ENCODE measurements at places on chromosomes 6 and 20. TPM values are rescaled to one million over a fixed set of nuclear protein-coding genes. Genes with fewer than 3 reads are reported as not detected.

The CD40 gene
- total RNA-seq: 89.6 TPM

The FOXA2 gene
- total RNA-seq: not detected

The BPIFA1 gene
- total RNA-seq: not detected

The TSHZ2 gene
- 0.30 TPM for total RNA-seq

The IL20RA gene
- total RNA-seq: not detected

The FLRT3 gene
- 5.2 TPM for total RNA-seq

The SAPCD1 gene
- 0.69 TPM for total RNA-seq

The OPRL1 gene
- 1.5 TPM for total RNA-seq

The RBM39 gene
- 322 TPM for total RNA-seq

The GABRR2 gene
- total RNA-seq: 0.05 TPM

The TAGAP gene
- total RNA-seq: 0.05 TPM

The TP53TG5 gene
- not detected for total RNA-seq

The TRERF1 gene
- total RNA-seq: 0.35 TPM

The TUBB2A gene
- total RNA-seq: 193 TPM

The ERGIC3 gene
- total RNA-seq: 477 TPM

The METTL24 gene
- not detected for total RNA-seq

The GSTA3 gene
- total RNA-seq: not detected

The C20orf204 gene
- total RNA-seq: 0.45 TPM

The ACSS1 gene
- total RNA-seq: 11.8 TPM

The NMBR gene
- 0.10 TPM for total RNA-seq

The CST7 gene
- not detected for total RNA-seq

The ID1 gene
- 251 TPM for total RNA-seq

The MUC21 gene
- total RNA-seq: not detected

The SYTL3 gene
- 10.3 TPM for total RNA-seq

The ADGRF1 gene
- 18.3 TPM for total RNA-seq

The C6orf141 gene
- 2.4 TPM for total RNA-seq

The PNPLA1 gene
- total RNA-seq: not detected

The LINC00237 gene
- total RNA-seq: not detected

The GNL1 gene
- total RNA-seq: 32.2 TPM

The OR2B6 gene
- total RNA-seq: not detected

The LHFPL5 gene
- not detected for total RNA-seq

The UBE3D gene
- total RNA-seq: 6.9 TPM

The PACRG gene
- not detected for total RNA-seq

The MYL9 gene
- total RNA-seq: 3.5 TPM
